ENCODE measurements at places on chromosomes 12 and 14.

DNA sequence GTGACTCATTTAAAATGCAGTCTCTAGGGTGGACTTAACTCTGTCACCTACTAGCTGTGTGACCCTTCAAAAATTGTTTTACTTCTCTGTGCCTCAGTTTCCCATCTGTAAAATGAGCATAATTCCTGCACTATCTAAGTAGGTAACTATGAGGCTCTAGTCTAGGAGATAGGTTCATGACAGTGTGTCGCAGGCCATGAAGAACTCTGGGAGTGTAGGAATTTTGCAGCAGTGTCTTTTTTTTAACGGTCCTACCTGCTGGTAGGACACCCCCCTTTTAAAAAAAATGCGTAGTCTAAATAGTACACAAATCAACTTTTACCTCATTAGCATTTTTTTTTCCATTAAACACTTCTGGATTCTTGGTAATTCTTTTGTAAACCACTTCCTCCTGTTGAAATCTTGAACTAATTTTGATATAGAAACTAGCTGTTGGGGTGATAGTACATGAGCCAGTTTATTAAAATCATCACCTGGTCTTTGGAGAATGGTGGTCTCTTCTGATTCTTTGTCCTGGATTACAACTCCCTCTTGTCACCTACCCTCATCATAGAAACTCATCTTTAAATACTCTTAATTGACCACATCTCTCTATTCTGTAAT lies 86.0 kb upstream of the SLC38A2 start:
- no peak for DNase-seq

DNA sequence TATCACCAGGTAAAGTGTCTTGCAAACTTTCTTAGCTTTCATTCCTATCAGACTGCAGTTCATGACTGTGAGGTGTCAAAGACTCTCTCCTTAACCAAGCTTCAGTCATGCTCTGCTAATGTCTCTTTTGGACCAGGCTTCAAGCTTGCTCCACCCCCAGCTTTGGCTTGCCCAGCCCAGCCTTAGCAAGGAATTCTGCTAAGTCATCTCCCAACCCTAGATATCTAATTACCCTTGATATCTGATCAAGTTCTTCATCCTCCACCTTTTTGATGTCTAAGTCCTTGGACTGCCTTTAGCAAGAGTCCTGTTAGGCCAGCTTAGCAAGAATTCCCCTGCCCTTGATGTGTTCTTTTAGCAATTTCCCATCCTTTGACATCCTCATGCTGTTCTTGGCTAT lies 108.9 kb upstream of the FGD4 start:
- no peak for DNase-seq

- no peak for DNase-seq
Observed at GRCh38 chr14:99803803-99804202, 10.6 kb downstream of the EML1 start.

- no peak for DNase-seq
Observed at GRCh38 chr12:90368081-90368480, 586.9 kb downstream of the CCER1 start.

DNA sequence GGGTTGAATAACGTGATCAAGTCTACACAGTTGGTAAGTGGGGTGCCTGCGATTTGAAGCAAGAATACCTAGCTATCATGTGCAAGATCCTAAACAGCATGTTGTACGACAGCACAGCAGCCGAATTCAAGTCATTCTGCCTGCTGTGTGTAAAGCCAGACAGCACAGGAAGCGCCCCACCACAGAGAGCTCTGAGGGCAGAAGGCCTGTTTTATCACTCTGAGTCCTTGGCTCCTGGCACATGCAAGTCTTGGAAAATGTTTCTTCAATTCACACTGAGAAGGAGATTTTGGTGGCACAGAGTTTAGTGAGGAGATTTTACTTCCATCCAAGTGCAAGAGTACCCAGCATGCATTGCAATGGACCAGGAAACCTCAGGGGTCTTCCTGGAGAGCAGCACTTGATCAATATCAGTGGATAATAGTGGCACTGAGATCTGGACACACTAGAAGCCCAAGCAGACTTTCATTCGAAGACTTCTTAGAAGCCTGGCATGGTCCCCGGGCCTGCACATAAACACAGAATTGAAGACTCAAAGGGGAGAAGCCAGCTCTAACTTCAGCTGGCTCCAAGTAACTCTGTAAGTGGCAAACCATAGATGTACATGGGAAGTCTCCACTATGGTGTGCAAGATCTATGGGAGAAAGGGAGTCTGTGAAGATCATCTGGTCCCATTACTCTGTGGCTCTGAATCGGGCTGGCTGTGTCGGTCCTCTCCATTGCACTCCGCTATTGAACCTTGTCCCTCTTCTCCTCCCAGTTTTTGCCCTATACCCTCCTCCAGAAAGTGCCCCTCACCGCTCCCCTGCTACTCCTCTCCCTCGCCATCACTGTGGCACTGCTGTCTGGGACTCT lies 1.5 kb upstream of the KRT1 start:
- peak; percentile 69 for DNase-seq

DNA sequence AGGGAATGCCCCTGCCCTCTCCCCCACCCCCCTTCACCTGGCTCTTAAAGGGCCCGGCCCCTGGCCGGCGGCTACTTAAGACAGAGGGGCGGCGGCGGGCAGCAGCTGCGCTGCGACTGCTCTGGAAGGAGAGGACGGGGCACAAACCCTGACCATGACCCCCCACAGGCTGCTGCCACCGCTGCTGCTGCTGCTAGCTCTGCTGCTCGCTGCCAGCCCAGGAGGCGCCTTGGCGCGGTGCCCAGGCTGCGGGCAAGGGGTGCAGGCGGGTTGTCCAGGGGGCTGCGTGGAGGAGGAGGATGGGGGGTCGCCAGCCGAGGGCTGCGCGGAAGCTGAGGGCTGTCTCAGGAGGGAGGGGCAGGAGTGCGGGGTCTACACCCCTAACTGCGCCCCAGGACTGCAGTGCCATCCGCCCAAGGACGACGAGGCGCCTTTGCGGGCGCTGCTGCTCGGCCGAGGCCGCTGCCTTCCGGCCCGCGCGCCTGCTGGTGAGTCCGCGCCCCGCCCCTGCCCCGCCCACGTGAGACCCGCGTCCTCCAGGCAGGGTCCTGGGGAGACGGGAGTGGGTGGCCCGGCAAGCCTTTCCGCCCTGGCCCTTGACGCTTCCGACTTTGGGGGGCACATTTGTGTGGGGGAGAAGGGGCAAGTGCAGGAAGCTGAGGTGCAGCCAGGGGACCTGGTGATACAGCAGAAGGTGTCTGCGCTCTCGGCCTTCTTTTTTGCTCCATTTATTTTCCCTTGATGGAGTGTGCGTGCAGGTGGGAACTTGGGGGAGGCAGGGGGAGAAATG lies at the start of gene IGFBP6:
IGFBP6 (plus strand) TSS at position 104 of the 790 bp plus-strand sequence; CDS start at position 155, 51 bp downstream.
- peak; percentile 62 for DNase-seq

DNA sequence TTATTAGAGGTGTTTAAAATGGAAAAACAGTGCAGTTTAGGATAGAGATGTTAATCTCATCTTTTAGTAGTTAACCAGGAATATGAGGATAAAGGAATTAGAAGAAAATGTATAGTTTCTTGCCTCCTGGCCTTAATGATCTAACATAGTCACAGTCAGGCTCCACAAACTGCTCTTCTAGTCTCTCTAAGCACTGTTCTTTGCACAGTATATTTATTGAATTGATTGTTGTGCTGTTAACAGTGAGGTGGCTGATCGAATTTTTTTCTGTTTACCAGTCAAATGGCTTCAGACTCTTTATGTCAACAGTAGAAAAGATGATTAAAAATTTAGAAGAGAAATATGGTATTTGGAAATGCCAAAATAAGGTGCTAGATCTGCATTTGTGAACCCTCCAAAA lies 37.8 kb downstream of the ATF7IP start:
- no peak for DNase-seq

- DNase-seq = no peak
Observed at GRCh38 chr12:49008943-49009342, 9.6 kb downstream of the PRKAG1 start.

DNA sequence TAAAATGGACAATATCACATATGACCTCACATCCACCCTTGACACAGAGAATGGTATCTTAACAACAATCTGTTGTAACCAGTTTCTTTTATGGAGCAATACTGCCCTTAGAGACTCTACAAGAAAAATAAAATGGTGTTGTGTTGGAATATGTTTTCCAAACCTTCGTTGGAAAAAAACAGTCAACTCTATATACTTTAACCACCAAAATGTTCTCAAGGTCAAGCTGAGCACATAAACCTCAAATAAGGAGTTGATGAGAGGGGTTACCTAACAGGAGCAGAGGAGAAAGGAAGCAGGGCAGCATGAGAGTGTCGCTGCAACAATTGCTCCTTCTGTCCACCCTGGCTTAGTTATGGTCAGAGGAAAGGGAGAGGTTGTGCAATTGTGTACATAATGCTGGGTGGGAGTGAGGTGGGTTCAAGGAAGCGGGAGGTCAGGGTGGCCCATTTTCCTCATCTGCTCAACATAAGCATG lies 179.2 kb upstream of the BMP4 start:
- no peak for DNase-seq

DNA sequence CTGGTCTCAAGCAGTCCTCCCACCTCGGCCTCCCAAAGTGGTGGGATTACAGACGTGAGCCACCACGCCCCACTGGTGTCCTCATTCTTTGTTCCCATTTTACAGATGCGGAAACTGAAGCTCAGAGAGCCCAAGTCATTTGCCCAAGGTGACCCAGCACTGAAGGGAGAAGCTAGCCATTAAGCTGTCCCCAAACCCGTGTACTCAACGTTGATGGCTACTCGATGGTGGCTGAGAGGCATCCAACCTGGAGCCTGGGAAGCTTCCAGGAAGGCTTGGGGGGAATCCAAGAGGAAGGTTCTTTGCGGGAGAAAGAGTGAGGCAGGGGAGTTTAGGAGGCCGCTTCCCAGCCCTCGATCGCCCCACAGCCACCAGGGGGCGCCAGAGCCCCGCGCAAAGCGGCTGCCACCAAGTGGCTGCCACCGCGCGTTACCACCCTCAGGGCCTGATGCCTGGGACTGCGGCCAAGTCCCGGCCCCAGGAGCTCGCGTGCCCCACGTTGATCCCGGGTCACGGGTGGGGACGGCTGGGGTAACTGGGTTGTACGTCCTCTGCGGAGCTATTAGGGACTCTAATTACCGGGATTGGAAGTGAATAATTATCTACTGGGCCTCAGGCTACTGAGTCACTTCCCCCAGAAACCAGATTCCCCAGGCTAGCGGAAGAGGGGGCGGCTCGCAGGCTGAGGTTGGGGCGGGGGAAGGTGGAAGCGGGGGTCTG lies 8.8 kb upstream of the SH2B3 start:
- DNase-seq = peak; percentile 87

DNA sequence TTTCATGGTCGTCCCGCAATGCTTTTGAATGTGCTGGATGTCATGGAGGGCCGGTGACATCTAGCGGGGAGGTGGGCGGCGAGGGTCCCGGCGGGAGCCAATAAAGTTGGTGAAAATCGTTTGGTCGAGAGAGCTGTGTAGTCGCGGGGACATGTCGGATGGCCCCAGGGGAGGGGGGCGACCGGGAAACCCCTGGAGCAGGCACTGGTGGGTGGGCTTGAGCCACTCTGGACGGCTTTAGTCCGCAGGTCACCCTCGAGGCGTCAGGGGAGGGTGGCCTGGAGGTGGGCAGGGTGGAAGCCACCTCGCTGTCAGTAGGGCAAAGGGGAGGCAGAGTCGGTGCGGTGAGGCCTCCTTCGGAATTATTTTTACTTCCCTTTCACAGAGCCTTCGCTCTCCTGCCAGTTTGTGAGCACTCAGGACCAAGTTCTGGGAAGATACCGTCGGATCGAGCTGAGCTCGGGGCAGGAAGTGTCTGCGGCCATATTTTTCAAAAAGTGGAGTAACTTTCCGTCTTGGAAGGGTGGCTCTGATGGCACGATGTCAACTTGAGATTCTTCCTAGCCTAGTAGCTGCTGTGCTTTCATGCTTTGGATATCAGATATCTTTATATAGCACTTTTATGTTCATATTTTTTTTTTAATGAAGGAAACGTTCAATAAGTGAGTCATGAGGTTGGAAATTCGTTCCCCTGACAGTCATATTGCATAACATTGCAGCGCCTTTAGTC lies 28.2 kb downstream of the WBP11 start:
- peak; percentile 21 for DNase-seq

DNA sequence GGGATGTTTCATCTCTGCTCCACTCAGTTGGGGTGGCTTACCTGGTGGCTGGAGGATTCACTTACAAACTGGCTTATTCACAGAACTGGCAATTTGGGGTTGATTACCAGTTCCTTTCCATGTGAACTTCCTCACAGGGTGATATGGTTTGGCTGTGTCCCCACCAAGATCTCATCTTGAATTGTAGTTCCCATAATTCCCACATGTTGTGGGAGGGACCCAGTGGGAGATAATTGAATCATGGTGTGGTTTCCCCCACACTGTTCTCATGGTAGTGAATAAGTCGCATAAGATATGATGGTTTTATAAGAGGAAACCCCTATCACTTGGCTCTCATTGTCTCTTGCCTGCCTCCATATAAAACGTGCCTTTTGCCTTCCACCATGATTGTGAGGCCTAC lies 26.9 kb upstream of the IGF1 start:
- DNase-seq = no peak

- no peak for DNase-seq
Observed at GRCh38 chr14:53247596-53248370, 94.7 kb upstream of the DDHD1 start.

DNA sequence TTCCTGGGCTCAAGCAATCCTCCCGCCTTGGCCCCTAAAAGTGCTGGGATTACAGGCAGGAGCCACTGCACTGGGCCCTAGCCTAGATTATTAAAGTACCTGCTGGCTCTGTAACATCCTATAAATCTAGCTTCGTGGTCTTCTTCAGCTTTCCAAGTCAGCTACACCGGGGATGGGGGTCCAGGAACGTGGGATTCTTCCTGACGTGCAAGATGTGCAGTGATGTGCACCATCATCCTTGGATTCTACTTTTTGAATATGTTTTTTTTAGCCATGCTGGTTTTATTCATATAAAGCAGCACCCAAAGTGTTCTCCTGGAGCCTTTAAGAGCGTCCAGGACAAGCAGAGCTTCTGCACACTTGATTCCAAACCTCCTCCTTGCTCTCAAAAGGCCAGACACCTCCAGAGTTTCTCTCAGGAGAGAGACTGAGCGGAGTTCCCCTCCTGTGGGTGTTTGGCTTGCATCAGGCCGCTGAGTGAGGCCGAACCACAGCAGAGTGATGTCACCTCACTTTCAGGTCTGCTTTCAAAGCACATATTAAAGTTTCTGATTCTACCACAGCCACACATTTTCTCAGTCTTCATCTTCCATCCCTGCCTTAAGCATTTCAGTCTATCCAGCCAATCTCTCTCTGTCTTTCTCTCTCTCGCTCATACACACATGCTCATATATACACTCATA lies 33.4 kb downstream of the VCPKMT start:
- peak; percentile 91 for DNase-seq

GRCh38 chr12:32445356-32445755 lies 46.0 kb downstream of the FGD4 start:
- DNase-seq = no peak
